Thyroid gland (tissue), 4 donors: ENCODE measurements at places on chromosomes 5 and 9.

DNA sequence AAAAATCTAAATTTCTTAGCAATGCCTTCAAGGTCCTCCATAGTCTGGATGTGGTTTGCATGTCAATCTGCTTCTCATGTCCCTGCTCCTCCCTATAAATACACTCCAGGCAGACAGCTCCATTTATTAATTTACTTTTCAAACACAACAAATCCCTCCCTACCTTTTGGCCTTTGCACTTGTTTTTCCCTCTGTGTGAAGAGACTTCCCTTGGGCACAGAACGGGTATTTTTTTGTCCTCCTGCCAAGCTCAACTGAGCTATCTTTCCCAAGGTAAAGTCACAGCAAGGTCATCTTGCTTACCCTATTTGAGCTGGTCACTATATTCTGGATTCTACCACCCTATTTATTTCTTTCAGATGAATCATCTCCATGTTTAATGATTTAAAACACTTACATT lies 159.6 kb upstream of the ANKH start:
- no peak for DNase-seq

- DNase-seq: no peak
Measured at GRCh38 chr5:4258170-4258569, 662.5 kb downstream of the IRX1 start.

DNA sequence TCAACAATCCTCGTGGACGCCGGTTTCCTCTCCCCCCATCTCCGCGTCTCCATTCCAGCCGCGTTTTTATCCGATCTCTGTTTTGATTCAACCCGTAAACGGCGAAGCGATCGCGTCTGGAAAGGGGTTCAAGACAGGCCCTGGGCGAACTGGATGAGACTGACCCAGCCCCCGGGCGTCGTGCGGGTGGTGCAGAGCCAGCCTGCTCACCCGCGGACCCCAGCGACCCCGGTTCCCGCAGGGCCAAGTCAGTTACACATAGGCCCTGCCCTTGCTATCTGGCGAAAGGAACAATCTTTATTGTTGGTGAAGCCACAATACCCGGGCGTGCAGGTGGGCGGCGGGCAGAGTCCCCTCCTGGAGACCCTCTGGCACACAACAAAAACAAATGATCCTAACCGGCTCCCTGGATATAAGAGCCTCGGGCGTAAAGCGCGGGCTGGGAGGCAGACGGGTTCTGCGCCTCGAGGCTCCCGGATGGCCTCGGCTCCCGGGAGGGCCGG lies 1.8 kb downstream of the TLX3 start:
- DNase-seq: no peak

DNA sequence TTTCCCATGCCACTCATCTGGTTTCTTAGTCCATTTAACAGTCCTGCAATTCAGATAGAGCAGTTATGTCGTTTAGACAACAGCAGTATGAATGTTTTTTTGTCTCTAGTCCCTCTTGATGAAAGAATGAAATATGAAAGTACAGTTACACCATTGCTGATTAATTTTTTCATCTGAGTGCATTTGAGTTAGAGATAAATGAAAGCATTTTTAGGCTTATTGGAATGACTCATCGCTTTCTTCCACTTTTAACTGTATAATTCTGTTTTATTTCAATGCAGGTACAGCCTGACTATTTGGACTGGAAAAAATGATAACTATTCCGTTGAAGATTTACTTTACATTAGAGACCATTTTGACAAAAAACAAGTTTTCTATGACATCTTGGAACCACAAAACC lies 28.7 kb downstream of the ANKRD34B start:
- DNase-seq: no peak

GRCh38 chr5:64184832-64185231 lies 19.2 kb downstream of the RNF180 start:
- no peak for DNase-seq

- DNase-seq: no peak
Measured at GRCh38 chr9:79301085-79301484, 270.7 kb upstream of the TLE4 start.

DNA sequence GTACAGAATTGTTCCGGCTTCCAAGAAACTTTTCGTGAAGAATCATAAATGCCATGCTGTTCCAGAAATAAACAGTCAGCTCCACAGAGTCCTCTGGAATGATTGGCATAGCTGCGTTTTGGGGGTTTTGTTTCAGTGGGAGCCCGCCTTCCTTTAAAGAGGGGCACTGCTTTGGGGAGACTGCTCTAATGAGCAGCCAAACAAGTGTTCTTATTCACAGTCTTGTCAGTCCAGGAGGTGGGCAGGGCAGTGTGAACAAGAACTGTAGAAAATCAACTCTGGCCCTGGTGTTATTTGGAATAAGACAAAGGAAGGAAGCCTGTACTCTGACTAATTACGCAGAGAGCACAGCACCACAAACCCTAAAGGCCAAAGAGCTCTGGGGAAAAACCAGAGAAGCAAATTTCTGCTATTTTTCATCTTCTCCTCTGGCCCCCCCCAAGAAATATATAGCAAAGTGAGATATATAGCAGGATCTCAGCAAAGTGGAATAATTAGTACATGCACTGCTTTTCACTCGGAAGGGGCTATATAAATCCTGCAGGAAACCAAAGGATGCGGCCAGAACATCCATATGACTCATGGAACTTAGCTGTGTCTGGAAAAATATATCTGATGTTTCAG lies 92.9 kb downstream of the GLDC start:
- DNase-seq: no peak

DNA sequence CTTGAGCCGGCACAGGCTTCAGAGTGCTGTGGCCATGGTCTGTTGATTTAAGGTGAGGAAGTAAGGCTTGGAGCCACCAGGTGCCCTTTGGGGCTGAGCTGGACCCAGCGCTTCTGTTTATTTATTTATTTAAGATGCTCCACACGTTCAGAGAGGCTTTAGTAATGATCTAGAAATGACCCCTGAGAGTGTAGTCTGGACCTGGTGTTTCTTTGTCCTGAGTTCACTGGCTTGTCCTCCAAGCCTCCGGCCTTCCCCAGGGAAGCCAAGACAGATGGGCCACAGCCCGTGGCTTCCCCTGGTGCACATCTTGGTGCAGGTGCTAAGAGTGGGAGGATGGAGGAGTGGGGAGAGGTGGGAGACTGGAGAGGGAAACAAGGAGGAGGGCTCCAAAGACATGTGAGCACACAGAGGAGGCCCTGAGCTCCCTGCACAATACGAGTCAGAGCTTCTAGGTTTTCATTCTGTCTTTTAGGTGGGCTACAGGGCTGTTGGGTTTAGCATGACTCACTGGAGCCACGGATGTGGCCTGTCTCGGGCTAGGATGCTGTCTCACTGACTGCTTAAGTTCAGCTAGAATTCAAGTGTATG lies 56.9 kb downstream of the AHRR start:
- no peak for DNase-seq

- DNase-seq: no peak
Measured at GRCh38 chr9:114392749-114393112, 4.9 kb upstream of the AKNA start.

- DNase-seq: no peak
Measured at GRCh38 chr9:124279531-124280175, 21.9 kb downstream of the NEK6 start.

DNA sequence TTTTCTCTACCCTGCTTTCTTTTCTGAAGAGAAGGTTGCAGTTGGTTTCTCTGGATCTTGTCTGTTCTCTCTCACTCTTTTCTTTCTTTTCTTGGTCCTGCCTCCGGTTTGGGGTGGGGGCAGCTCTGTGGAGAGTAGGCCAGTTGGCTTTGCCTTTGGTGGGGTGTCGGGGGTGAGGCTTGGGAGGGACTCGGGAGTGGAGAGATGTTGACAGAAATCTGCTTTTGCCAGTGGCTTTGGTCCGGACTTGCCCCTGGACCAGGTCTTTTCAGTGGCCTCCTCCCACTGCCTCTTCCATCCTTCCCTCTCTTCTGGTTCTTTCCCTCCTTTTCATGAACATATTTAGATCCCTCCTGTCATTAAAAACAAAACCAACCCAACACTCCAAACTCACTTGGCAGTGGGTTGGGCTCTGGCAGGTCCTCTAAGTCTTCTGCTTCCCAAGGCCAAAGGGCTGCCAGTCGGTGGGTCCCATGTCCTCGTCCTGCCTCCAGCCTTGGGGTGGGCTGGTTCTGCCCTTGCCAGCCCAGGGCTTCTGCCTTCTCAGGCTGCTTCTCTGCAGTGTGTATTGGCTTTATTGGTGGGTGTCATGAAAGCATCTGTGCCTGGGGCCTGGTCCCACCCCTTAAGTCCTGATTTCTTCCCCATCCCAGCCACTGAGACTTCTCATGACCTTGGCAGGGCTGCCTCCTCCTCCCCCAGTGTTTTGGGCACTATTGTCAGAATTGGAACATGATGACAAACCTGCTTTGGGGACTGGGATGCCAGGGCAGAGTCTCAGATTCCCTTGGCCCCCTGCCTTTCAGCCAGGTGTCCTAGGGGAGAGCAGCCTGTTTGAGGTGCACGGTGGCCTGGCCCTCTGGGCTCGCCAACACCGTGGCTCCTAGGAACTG lies 16.9 kb downstream of the ANKRD33B start:
- DNase-seq: no peak

GRCh38 chr9:2545881-2546490 lies 75.6 kb upstream of the VLDLR start:
- peak; percentile 70 for DNase-seq

- no peak for DNase-seq
Measured at GRCh38 chr5:7087719-7088297, 308.1 kb upstream of the ADCY2 start.

GRCh38 chr9:134779640-134780039 lies 101.0 kb upstream of the FCN2 start:
- DNase-seq: no peak

GRCh38 chr9:107906074-107906473 lies 416.5 kb upstream of the KLF4 start:
- DNase-seq: no peak

- DNase-seq: no peak
Measured at GRCh38 chr5:55578771-55579170, 44.0 kb upstream of the PLPP1 start.

- DNase-seq: no peak
Measured at GRCh38 chr5:6596388-6596787, 36.5 kb downstream of the NSUN2 start.

DNA sequence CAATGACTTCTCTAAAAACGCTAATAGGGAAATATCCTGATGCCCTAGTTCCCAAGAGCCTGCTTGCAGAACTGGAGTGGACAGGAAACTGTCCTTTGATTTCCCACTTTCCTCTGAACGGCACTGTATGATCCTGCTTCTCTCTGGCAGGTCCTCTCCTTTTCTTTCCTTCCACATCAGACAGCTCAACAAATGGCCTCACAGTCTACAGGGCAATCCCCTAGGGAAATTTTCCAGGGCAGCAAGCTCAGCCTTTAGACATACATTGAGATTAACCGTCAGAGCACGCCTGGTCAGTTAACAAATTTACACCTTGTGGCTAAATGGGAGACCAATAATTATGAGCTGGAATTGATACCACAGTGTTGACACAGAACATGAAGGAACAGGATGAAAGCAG lies 164.9 kb downstream of the SLC24A2 start:
- DNase-seq: no peak

DNA sequence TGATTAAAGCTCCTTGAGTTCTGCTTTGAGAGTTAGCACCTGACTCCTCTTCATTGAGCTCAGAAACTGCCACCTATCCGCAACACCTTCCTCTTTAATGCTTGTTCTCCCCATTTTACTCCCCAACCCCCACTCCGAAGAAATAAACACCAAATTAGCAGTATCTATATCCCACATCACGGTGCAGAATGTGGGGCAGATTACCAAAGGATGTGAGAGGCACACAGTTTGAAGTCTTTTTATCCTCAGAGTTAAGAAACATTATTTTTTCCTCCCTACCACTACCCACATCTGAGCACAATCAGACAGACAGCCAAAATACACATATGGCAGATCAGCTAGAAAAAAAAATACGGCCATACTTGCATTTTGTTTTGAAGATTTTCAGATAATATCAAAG lies 26.1 kb upstream of the IL7R start:
- no peak for DNase-seq

GRCh38 chr5:56095579-56096102 lies 100.9 kb upstream of the IL6ST start:
- no peak for DNase-seq
